ENCODE measurements at places on chromosomes 7 and 10.
A peak's percentile ranks its signal among the peaks of the same experiment; 100 is the strongest.

GRCh38 chr10:31320550-31321211 is 1.7 kb downstream of the ZEB1 start:
- no peak for DNase-seq

DNA sequence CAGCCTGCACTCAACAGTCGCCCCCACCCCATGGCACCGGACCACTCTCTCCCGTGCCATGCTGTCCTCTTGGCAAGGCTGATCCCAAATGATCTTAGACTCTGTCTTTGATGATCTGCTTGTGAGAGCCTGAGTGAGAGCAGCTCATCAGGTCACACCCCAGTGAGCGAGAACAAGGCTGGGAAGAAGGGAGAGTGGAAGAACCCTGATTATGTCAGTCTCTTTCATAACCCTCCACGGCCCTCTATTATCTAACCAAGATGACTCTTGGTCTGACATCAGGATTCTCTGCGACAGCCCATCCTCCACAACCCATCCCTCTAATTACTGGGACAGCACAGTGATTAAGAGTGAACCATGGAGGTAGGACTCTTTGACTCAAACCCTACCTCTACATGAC is 53.1 kb upstream of the C7orf33 start:
- DNase-seq, result no peak

GRCh38 chr7:138097064-138097741 is 20.9 kb downstream of the AKR1D1 start:
- no peak for DNase-seq

GRCh38 chr7:142385491-142386340 is 127.9 kb upstream of the PRSS58 start:
- DNase-seq, result peak; percentile 18

DNA sequence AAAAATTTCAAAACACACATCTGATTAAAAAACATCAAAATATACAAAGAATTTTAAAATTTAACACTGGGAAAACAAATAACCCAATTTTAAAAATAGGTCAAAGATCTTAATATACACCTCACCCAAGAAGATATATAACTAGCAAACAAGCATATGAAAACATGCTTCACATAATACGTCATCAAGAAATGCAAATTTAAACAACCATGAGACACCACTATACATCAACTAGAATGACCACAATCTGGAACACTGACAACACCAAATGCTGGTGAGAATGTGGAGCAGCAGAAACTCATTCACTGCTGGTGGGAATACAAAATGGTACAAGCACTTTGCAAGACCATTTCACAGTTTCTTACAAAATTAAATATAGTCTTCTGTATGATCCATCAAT is 498.4 kb downstream of the IPMK start:
- no peak for DNase-seq

DNA sequence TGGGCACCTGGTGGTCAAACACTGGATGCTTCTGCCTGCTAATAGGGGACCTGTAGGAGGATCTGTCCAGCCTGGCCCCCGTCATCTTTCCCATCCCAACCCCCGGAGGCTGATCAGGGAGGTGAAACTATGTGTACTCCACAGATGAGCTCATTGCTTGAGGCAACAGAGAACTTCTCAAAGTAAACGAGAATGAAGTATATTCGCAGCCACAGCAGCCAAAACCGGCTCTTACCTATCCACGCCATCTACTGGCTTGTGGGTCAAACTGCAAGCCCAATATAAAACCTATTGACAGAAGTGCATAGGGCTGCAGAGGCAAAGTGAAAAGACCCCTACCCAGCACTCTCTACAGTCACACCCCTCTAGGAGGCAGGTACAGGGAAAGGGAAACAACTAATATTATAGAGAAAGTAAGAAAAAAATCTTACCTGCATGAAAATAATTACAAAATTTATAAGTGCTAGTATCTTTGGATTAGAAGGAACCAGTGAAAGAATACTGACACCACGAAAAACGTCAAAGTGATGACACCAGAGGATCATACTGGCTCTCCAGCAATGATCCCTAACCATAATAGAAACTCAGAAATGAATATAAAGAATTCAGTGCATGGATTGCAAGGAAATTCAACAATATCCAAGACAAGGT is 973.5 kb downstream of the ANKRD7 start:
- DNase-seq, result no peak

DNA sequence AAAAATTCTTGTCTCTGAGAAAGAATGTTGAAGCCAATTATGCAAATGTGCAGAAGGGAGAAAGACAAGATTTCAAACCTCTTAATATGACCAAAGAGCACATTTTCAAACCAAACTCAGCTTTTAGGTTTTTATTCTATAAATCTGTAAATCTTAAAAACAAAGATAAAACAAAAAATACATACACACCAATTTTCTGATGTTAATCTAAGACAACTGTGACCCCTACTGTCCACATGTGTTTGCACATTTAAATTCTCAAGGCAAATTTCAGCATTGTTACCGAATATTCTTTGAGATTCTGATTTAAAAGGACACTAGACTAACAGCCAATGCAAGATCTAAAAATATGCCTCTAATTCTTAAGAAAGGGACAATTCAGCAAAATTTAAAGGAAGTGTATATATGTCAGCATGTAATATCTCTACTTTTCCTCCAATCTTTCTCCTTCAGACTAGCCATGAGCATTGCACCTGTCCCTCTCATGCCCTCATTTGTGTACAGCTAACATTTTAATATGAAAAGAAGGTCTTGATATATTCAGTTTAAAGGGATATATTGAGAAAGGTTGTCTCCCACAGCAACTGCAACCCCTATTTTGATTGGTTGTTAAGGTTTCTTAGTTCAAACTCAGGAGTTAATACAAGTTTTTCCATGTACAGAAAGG is 417.9 kb downstream of the IPMK start:
- DNase-seq, result no peak

DNA sequence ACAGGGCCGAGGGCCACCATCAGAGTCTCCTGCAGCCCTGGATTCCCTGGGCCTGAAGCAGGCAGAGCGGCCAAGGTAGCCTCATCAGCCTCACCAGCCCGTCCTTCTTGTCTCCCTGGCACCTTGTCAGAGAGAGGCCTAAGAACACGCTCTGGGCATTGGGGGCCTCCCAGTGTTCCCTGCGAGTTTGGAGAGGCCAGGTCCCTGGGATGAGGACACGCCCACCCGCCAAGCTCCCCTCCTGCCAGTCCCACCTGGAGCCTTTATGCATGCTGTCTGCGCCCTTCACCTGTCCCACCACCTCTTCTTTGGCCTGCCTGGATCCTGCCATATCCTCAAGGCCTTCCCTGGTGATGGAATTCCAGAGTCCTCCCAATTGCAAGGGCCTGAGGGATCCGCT is 69.2 kb downstream of the LHPP start:
- no peak for DNase-seq

DNA sequence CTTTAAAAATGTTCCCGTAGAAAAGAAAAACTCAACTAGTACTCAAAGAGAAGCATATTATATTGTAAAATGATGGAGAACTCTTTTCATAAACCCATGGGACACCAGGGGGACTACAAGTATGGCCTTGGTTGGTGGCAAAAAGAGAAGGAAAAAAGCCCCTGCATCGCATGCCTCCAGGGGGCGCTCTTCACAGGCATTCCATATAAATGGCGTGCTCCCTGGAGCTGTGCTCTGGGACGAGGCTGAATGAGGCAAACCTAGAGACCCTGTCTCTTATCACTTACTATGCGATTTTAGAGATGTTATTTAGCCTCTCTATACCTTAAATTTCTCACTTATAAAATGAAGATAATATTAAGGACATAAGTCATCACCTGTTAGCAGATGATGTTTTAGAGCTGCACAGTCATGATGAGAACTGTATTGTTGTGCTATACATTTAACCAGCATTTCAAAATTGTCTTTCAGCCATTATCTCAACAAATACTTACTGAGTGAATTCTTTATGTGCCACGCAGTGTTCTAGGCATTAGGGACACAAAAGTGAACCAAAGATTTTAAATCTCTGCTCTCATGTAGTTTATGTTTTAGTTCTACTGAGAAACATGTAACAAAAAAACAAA is 105.8 kb downstream of the ARHGAP21 start:
- peak; percentile 21 for DNase-seq

GRCh38 chr10:103551619-103552602 is 58.4 kb downstream of the NEURL1 start:
- DNase-seq, result no peak

- DNase-seq, result no peak
Observed at GRCh38 chr10:62050346-62050892, 148.9 kb downstream of the ARID5B start.

DNA sequence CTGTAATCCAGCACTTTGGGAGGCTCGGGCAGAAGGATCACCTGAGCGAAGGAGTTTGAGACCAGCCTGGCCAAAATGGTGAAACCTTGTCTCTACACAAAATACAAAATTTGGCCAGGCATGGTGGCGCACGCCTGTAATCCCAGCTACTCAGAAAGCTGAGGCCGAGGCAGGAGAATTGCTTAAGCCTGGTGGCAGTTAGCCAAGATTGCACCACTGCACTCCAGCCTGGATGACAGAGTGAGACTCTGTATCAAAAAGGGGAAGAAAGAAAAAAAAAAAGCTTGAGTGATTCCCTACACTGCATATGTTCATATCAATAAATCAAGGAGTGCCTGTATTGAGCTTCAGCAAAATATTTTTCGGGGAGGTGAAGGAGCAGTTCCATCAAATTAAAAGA is 45.8 kb upstream of the SRRM3 start:
- DNase-seq, result no peak

DNA sequence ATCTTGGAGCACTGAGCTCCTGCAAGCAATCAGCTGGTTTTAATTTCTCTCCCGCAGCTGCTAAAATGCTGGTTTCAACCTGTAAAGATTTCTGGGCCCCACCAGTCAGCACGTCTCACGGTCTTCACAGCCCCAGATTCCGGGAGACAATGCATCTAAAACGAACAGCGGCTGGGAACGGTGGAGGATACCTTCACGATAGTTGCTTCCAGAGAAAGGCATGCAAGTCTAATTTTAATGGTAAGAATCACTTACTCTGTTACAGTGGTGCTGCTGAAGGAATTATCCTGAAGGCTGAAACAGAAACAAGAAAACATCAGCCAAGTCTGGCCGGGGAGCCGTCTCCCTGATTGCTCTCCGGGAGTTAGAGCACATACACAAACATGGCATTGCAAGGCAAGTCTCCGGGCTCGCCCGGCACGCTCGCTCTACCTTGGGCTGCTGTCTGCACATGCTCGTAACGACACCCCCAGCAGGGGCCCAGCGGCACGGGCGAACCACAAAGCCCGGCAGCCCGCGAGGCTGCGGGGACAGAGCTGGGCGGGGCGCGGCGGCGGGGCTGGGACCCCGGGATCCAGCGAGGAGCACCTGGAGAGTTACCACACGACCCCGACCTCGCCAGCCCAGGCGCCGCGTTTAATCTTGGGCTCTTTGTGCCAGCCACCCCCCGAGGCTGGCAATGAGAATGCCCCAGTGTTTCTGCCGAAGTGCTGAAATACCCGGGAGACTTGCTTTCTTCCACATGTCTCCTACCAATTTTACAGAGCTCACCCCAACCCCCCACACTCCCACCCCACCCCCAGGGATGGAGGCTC is at the start of gene FAM13C:
Gene FAM13C (minus strand): TSS at position 406 of the 815 bp plus-strand sequence. CDS start 89 bp downstream, at position 317.
- DNase-seq, result no peak

DNA sequence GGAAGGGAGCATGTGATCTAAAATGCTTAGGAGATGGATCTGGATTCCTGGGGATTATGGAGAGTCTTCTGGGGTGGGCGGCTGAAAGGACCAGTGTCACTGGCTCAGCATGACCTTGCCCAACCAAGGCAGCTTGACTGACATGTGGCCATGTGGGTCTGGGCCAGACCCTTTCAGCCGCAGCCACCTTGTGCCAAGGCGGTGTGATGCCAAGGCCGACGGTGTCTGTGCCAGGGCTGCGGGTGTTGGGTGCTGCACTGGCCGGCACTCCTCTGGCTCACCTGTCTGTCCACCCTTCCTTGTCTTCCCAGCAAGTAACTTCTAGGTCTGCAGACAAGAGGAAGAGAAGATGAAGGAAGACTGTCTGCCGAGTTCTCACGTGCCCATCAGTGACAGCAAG is 8.8 kb downstream of the DEPP1 start:
- DNase-seq, result no peak

DNA sequence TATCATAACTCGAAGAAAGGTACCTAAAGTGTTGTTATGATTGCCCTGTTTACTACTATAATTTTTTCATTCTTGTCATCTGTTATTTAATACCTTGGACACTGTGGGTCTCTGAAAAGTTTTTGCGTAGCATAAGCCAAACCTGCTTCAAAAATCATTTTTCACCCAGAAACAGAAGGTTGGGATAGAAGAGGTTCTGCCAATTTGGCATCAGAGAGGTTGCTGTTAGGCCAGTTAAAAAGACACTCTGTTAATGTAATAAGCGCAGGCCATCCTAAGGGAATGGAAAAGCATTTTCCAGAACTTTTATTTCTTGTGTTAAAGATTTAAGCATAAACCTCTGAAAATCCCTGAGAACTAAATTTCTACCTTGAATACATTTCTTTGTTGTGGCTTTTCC is 212.2 kb downstream of the BMPER start:
- DNase-seq, result no peak

DNA sequence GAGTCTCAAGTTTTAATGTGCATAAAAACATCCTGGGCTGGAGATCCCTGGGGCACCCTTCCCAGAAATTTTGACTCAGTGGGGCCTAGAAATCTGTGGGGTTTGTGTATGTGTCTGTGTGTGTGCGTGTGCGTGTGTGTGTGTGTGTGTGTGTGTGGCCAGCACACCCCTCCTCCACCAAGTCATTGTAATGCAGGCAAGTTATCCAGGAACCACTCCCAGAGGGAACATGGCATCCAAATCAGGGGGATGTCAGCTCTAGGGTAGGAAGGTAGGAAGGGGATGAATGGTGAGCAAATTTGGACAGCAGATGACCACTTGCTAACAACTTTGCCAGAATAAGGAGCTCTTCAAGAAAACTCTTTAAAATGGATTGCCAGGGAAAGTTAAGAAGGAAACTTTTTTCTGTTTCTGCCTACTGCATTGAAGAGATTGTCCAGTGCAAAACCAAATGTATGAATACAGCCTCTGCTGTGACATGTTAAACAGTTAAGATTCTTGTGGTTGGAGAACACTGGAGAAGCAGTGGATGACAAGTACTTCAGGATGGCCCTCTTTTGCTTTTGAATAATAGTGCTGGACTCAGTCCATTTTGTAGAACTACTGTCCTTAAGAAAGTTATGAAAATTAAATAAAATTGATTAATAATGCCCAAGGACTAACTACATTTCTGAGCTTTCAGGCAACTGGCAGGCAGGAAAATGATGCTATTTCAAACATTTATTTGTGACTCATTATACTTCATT is 12.3 kb downstream of the STAMBPL1 start:
- no peak for DNase-seq

DNA sequence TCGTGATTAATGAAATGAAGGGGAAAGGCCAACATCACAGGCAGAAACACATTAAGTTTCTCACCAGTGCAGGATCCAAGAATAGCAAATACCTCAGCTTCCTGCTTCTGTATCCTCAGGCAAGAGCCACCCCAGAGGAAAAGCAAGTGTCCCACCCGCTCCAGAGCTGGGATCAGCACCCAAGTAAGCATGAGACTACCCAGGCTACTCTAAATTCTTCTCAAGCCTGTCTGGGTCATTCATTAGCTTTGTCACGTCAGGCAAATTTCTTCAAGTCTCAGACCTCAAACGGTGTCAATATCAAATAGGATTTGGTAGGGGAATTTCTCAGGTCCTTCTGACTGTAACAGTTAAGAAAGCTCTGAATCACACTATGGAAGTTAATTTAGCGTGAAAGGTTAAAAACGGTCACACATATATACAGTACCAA is 59.0 kb downstream of the GNA12 start:
- DNase-seq, result no peak
